ENCODE measurements at places on chromosomes 1 and 21.

GRCh38 chr1:23178414-23178813 is 9.8 kb upstream of the LUZP1 start:
- no peak for DNase-seq

DNA sequence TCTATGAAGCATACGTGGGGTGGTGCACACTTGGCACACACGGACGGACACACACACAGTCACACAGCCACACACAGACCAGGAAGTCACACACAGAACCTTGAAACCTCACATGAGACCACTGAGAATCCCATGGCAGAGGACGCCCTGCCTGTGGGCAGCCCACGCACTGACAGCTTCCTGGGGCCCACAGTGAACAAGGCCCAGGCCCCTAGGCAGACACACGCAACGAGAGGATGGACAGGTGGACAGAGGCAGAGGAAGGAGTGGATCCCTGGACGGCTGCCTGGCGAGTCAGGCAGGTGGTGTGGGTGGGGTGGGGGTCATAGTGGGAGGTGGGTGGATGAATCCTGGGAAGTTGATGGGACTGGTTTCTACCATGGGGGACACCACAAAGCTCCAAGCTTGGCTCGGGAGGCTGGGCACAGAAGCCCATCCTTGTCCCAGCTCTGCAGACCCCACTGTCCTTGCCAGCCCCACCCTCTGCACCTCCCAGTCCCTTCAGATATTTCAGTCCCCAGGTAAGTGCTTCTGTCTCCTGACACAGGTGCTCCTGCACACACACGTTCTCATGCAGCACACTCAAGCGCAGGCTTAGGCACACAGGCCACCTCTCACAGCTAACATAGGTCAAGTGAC is 49.1 kb downstream of the WNT9A start:
- DNase-seq = no peak

GRCh38 chr21:38254970-38255369 is 1.8 kb upstream of the KCNJ15 start:
- no peak for DNase-seq

GRCh38 chr1:180898441-180899219 is 14.1 kb upstream of the KIAA1614 start:
- no peak for DNase-seq

DNA sequence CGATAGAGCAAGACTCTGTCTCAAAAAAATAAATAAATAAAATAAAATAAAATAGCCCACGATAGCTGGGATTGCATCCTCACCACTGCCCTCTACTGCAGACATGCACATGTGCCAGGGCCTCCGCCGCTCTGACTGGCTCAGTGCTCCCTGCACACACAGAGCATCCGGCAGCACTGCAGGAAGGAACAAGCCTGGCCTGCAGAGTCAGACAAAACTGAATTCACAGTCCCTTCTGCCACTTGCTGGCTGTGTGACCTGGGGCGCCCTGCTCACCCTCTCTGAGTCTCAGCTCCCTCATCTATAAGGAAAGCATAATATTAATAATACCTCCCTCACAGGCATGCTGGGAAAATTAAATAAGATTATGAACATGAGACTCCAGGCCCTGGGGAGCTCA is 35.4 kb downstream of the CSMD2 start:
- no peak for DNase-seq

GRCh38 chr1:79040424-79041082 is 34.0 kb upstream of the ADGRL4 start:
- DNase-seq = no peak

DNA sequence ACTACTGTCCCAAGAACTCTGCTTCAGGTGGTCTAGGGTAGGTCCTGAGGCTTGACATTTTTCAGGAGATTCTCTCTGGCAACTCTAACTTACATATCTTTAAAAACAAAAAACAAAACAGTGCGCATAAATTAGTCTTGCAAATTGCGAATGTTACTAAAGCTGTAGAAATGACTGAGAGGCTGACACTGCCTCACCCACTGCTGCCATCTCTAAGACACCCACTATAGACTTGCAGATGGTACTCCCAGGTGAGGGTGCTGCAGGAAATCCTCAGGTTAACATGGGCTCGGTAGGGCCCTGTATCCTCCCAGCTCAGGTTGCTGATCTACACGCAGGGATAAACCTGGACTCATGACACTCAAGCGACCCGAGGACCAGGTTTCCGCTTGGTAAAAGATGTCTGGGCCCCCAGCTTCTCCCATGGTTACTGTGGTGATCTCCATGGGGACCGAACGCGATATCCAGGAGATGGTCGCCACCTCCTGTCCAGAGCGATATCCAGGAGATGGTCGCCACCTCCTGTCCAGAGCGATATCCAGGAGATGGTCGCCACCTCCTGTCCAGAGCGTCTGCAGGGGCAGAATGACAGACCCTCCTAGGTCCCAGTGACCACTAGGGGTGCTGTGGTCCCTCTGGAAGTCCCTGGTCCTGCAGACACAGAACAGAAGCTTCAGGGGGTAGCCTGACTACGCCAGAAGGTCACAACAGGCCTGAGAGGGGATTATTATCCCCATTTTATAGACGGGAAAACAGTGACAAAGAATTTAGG is 16.2 kb upstream of the LY9 start:
- no peak for DNase-seq

GRCh38 chr1:6003568-6004411 is 11.6 kb upstream of the NPHP4 start:
- DNase-seq = no peak

DNA sequence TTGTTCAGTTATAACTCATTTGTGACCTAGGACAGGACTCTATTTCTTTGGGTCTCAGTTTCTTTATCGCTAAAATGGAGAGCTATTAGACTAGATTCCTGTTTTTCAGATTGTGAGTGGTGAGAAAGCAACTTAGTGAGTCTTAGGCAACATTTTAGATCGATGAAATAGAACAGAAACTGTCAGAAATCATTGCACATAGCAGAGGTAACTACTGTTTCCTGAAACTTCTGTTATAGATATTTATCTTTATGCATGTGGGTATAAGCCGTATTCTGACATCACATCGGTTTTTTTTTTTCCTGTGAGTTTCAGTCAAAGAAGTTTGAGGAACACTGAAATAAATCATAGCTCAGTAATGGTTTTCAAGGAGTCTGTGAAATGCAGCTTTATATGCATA is 42.1 kb upstream of the DNAJC6 start:
- DNase-seq = no peak

GRCh38 chr1:56535362-56535761 is 44.0 kb downstream of the PLPP3 start:
- DNase-seq = no peak

DNA sequence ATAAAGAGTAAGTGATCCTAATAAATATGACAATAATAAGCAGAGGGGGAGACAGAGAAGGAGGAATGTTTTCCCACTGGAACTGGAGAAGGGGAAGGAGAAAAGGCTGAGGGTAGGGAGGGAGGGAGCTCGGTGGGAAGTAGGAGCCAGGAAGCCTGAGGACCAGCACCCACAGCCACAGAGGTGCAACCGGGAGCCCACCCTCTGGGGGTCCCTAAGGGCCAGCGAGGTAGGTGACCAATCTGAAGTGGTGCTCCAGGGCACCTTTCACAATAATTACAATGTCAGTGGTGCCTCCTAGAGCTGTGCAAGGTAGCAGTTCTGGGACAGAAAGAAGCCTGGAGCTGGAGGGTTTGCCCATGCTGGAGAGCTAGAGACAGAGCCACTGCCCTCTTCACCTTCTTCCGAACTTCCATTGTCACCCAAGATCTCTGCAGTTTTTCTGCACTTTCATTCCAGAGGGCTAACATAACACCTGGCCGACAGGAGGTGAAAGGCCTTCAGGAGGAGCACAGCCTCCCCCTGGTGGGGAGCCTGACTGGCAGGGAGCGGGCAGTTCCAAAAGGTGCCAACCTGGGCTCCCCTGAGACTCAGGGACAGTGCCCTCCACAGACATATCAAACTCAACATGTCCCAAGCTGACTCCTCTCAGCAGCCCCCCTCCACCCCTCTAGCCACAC is 4.1 kb upstream of the AHCYL1 start:
- DNase-seq = no peak

- DNase-seq = peak; percentile 12
These were observed 36.6 kb upstream of the OPRD1 start for GRCh38 chr1:28775121-28775942.

DNA sequence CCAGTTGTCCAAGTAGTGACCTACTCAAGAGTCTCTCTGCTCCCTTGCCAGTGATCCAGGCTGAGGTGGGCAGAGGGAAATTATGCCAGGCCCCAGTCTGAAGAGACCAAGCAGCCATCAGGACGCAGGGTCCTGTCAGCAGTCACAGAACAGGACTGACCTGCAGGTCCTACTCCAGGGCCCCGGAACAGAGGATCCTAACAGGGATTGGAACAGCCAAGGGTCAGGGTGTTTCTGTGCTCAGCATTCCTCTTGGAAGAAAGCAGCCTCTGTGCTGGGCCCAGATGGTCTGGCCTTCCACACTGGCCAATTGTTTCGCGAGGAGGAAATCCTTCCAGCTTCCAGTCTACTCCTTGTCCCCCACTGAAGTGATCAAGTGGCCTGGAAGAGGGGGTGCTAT is 41.6 kb upstream of the USP1 start:
- no peak for DNase-seq

- DNase-seq = no peak
These were observed 231.3 kb upstream of the USP25 start for GRCh38 chr21:15498455-15498854.

DNA sequence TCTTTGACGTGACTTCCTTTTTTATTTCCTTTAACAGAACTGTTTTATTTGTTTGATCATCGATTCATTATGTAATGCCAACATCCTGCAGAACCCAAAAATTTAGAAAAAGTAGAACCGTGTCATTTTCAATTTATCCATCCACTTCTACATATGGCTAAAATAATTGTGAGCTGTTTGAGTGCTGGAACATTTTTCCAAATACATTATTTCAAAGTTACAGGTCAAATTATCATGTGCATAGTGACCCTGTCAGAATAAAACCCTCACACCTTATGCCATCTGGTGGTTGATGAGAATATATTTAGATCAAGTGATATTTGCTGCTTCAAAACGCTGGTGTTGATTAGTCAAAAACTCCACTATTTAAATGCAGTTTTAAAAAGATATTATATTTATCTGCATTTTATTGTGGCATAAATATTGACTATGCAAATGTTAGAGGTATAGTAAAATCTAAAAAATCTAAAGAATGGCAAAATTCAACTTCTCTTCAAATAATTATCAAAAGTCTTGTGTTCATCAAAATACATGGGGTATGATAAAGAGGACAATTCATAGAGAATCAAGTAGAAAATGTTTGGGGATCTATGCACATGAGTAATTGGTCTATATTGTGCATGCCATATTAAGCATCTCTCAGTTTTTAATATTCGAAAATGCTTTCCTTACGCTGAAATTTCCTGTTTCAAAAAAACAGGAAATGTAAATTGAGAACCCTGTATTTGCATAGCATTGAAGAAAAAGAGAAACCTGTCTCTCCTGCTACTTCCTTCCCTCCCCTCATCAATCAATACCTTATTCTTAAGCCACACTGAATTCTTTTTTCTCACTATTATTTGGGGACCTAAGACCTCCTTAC is 39.7 kb downstream of the UBE2U start:
- DNase-seq = no peak

- DNase-seq = no peak
These were observed 67.6 kb upstream of the SDC3 start for GRCh38 chr1:30976143-30976542.

DNA sequence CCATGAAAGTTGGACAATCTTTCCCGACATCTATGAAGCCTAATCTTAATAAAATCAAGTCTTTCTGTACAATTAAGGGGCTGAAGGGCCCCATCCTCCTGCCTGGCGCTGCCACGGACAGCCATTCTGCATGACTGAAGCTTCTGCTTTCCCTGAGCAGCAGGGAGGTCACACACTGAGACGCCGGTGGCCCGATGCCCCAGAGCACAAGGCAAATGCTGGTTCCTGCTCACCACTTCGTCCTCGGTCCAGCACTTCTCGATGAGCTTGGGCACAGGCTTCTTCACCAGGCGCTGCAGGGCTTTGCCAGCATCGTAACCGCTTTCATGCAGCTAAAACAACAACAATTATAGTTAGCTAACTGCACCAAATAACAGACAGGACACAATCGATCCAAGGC is 147.8 kb downstream of the SLC45A1 start:
- no peak for DNase-seq

GRCh38 chr1:86826856-86827255 is 87.1 kb downstream of the SELENOF start:
- no peak for DNase-seq

- no peak for DNase-seq
These were observed 254.9 kb downstream of the RHOU start for GRCh38 chr1:228989992-228990827.

DNA sequence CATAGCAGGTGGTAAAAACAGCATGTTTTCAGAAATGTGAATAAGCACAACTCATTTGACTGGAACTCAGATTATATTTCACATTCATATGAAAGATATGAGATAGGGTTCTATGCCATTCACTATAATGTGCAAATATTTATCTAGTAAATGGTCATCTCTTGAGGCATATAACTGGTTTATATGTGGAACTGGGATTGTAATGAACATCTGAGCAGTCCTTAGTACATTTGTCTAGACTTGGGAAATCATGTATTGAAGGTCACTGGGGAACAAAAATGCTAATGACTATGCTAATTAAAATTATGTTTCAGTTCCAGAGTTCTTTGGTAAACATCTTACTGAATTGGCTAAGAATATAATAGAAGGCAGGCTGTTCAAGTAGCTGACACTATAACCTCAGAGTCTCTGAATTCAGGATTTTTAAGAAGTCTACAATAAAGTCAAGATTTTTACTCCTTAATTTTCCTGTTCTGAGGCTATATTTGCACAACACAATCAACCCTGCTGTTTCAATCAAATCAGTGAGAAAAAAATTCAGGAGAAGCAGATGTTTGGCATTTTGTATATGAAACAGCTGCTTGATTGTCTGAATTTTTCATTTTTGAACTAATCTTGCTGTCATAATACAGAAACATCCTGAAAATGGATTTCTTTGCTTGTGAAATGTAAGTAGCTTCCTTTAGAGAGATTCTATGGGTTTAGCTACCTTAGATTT is 244.8 kb upstream of the RGS18 start:
- no peak for DNase-seq

- no peak for DNase-seq
These were observed 22.9 kb upstream of the PLA2G5 start for GRCh38 chr1:20047096-20047495.

GRCh38 chr1:8004803-8005573 is 21.1 kb downstream of the ERRFI1 start:
- DNase-seq = no peak

- DNase-seq = no peak
These were observed 114.5 kb downstream of the OMA1 start for GRCh38 chr1:58431901-58432620.

DNA sequence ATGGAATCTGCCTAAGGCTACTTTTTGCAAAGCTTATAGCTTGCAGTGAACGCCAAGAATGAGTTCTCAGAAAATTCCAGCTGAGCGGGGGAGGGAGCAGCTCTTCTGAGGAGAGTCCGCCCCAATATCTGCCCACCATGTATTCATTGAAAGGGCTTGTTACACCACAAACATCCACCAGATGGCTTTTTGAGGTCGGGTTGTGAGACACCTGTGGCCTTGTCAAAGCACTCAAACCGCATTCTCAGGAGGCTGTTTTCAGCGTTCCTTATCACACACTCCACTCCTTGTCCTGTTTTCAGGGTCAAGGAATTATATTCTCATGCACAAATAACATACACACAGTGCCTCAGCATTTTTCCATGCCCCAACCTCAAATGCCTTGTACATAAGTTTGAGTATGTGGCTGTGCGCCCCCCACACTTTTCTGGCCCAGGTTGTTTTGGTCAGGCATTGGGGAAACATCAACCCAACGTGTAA is 3.9 kb upstream of the C4BPB start:
- DNase-seq = no peak
